OCI-M1 (cell line): ENCODE measurements at places on chromosomes 6 and 20.

DNA sequence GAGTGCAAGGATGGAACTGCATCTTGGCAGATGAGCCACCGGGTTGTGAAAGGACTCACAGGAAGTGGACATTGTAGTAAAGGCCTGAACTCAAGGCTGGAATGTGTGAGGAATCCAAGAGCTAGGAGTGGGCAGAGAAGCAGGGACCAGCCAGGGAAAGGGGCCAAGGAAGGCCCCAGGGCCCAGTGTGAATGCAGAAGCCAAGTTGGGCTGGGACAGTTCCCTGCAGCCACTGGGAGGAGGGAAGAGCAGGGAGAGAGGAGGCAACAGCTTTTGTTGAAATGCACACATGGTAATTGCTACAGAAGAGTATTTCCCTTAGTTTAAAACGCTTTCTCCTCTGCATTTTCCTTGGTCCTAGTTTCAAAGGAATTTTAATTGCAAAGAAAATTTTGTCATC lies 34.6 kb downstream of the CDH22 start:
- DNase-seq: no peak

- DNase-seq: no peak
Measured at GRCh38 chr20:36246401-36246800, 10.1 kb downstream of the AAR2 start.

- DNase-seq: no peak
Measured at GRCh38 chr20:36309643-36310042, 3.5 kb downstream of the DLGAP4 start.

- no peak for DNase-seq
Measured at GRCh38 chr20:6613280-6613861, 154.1 kb upstream of the BMP2 start.

- no peak for DNase-seq
Measured at GRCh38 chr20:50092436-50092835, 20.5 kb downstream of the UBE2V1 start.

DNA sequence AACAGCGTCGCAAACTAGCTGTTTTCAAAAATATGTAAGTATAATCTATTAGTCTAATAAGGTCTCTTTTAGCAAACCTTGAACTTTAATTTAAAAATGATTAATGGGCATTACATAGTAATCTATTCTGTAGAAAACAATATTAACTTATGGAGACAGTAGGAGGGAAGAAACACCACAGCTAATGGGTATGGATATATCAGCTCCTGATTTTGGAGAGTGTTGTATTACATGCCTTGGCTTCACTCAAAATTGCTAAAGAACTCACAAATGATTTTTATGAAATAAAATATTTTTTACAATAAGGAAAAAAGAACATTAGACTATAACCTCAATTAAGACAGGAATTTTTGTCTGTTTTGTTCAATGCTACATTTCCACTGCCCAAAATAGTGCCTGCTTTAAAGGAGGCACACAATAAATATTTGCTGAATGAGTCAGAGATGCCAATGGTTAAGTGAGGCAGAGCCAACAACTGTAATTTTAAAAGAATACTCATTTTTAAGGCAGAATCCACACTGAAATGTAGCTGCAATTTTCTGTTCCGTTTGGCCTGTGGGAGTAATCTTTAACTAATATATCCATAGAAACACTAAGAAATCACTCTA lies 15.7 kb downstream of the ATG5 start:
- no peak for DNase-seq

DNA sequence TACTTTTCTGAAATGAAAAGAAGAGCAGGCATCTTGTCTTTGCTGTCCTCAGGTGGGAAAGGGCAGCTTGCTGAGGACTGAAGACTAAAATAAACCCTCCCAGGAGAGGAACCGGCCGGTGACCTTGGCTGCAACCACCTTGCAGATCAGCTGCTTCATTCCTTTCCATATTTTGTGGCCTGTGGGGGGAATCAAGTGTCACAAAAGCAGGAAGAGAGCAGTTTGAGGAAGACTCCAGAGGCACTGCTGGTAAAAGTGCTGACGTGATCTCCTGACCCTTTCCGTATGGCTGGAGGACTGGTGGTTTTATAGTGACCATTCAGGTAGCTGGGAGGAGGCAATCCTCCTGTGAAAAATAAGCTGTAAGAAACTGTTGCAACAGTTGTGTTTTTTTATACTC lies 157.0 kb downstream of the PLCB4 start:
- no peak for DNase-seq

GRCh38 chr20:13400453-13400852 lies 179.4 kb downstream of the ISM1 start:
- no peak for DNase-seq

DNA sequence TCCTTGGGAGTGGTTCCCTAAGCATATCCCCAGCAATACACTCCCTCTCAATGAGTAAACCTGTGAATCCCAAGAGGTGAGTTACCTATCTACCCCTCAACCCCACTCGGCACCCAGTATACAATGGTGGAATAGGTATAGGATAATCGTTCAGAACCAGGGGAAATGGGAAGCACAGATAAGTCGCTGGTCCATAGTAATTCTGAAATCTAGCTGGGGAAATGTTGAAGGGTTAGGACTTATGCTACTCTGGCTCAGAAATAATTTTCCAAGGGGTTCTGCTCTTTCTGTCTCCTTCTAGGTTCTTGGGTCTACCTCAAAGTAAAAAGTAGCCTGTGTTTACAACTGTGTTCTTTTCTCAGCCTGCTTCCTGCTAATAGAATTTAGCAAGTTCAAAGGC lies 62.3 kb upstream of the NNAT start:
- no peak for DNase-seq

DNA sequence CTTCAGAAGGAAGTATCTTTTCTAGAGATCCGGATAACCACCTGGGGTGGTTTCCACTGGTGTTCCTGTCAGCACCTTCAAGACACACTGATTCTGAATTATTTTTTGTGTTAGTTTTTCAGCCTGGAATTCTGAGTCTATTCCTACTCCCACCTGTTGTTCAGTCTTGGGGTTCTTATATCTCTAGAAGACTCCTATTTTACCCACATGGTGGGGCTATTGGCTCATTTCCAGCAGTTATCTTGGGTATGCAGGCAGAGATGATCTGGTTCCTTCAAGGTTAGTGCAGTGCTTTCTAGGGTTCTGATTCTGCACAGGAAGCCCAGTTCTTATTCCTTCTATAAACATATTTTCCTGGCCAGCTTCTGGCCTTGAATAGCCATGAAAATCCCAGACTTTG lies 175.6 kb upstream of the PDE7B start:
- DNase-seq: peak; percentile 86

GRCh38 chr20:25750765-25751696 lies 54.4 kb upstream of the ZNF337 start:
- peak; percentile 66 for DNase-seq

DNA sequence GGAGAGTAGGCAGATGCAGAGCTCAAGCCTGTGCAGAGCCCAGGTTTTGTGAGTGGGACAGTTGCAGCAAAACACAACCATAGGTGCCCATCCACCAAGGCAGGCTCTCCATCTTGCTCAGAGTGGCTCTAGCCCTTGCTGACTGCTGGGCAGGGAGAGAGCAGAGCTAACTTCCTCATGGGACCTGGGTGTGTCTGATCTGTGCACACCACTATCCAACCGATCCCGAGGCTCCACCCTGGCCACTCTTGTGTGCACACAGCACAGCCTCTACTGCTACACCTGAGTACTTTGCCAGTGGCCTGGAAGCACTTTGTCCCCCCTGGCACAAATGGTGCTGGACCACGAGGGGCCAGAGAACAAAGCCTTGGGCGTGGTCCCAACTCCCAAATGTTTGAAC lies 7.9 kb upstream of the DEFB125 start:
- no peak for DNase-seq

DNA sequence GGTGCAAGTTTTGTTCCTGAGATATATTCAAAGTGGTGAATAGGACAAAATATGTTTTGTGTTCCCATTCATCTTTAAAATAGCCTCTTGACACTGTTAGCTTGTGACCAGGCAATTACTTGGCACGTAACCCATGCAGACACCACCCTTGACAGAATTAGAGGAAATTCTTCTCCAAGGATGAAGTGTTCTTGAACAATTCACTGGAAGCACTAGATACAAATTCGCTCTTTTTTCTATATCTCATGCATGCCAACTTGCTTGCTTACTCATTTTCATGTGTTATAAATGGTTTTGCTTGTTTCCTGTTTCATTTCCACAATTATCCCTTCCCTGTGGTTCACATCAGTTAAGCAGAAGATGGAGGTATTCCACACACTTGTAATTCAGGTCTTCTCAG lies 105.2 kb upstream of the MAN1A1 start:
- no peak for DNase-seq

- no peak for DNase-seq
Measured at GRCh38 chr6:130559166-130559565, 193.3 kb downstream of the TMEM200A start.

- no peak for DNase-seq
Measured at GRCh38 chr20:49283703-49284625, 6.1 kb upstream of the ZNFX1 start.

DNA sequence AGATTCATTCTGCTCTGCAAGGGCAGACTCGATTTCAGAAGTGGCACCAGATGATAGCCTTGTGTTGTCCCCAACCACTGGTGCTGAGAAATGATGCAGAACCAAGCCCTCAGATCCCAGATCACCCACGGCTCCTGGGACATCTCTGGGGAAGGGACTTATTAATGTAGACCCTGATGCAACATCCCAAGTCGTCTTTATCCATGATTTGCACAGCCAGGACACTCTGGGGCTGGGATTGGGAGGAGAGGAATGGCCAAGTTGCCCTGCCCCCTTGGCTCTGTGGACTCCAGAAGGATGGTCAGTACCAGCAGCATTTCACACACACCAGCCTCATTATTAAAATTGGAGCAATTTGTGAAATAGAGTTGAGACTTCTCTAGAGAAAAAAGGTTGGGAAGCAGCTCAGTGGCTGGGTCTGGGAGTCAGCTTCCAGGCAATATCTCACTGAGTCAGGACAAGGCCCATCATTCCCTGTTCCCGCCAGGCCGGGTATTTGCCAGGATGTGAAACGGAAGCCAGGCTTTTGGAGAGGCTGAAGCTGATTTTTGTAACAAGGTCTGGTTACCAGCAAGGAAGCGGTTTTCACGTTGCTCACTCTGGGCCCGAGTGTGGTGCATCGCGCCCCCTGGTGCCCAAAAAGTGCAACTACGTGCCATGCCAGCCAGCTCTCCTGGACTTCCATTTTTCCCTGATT lies 67.4 kb downstream of the ZBTB2 start:
- DNase-seq: peak; percentile 86

GRCh38 chr6:10138917-10139316 lies 276.0 kb downstream of the TFAP2A start:
- DNase-seq: no peak

DNA sequence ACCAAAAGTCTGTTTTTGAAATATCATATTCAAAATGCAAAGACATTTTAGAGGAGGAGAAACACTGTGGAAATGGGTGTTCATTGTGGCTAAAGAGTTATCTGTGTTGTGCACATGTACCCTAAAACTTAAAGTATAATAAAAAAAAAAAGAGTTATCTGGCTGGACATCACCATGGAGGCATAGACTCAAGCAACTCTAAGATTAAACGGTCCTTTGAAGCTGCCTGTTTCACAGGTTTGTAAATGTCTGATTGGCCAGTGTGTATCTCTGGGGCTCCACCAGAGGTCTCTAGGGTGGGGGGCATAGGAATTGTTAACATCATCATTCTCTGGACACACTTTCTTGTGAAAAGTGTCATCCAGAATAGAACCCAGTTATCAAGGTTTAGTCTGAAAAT lies 39.2 kb downstream of the TSPYL4 start:
- no peak for DNase-seq

DNA sequence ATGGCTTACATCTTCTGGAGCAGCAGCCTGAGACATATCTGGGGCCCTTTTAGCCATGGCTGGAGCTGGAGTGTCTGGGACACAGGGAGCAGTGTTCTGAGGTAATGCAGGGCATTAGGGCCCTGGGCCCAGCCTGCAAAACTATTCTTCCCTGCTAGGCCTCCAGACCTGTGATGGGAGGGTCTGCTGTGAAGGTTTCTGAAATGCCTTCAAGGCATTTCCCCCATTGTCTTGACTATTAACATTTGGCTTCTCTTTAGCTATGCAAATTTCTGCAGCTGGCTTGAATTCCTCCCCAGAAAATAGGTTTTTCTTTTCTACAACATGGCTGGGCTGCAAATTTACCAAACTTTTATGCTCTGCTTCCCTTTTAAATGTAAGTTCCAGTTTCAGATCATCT lies 61.5 kb downstream of the EDN1 start:
- no peak for DNase-seq

- DNase-seq: no peak
Measured at GRCh38 chr6:116386581-116387299, 16.0 kb downstream of the DSE start.

- no peak for DNase-seq
Measured at GRCh38 chr6:159117563-159117962, 51.6 kb upstream of the FNDC1 start.

DNA sequence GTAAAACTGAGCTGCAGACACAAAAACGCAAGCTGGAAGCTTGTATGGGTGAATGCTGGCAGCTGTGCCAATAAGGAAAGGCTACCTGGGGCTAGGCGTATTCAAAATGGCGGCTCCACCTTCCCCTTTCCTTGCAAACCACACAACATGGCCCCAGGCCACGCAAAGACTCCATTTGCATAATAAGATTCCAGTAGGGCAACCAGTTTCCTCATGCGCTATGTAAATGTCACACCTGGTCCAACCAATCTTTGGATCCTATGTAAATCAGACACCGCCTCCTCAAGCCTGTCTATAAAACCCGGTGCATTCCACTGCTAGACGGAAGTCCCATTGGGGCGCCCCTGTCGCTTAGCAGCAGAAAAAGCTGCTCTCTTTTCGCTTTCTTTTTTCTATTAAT lies 505.9 kb upstream of the BTBD3 start:
- DNase-seq: no peak

DNA sequence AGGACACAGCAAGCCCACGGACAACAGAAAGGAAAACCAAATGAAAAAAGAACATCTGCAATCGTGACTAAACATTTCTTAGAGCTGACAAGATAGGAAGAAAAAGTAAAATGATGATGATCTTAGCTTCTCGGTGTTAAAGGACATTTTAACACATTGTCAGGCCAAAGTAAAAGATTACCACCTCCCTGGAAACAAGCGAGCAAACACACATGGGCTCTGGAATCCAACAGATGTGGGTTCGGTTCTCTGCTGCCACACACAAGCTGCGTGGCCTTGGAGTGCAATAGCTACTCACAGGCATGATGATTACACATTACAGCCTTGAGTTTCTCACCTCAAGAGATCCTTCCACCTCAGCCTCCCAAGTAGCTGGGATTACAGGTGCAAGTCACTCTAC lies 7.5 kb upstream of the AAR2 start:
- DNase-seq: peak; percentile 72

DNA sequence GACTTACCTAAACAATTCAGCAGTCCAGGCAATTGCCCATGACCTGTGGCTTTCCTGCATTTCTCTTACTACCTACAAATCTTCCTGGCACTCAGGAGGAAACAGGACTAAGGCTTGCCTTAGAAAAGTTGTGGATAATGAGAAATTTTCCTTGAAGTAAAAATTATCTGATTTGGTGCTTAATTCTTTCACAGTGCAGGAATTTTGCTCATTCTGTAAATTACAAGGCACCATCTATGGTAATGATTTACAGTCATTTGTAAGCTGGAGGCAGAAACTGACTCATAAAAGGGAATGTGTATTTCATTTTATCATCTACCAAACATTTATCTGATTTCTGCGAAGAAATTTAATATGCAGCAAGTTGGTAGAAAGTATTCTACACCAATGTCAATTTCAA lies 211.5 kb upstream of the FKBP1C start:
- DNase-seq: no peak

GRCh38 chr20:872855-873520 lies 39.5 kb downstream of the FAM110A start:
- DNase-seq: no peak

GRCh38 chr6:170260686-170261085 lies 30.2 kb downstream of the DLL1 start:
- no peak for DNase-seq
